ENCODE measurements at places on chromosomes 3 and 15.

DNA sequence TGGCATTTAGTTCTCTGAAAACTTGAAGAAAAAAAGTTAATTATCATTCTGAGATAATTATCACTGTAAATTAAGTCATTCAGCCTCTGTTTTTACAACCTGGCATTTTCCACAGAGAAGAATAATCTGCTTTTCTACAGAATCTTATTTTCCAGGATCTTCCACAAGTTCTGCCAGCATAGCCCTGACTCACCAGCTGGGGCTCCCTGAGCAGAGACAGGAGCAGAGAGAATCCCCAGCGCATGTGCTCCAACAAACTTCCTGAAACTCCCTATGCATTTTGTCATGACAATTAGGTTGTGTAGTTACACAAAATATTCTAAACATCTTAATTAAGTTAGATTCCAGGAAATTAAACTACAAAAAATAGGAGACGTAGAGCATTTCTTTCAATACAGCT is 32.1 kb upstream of the TMEM207 start:
- peak; percentile 7 for DNase-seq

- no peak for DNase-seq
These were observed 221.5 kb upstream of the BHLHE40 start for GRCh38 chr3:4757575-4758248.

GRCh38 chr3:14177580-14178246 is 688 bp downstream of the XPC start:
- no peak for DNase-seq

- DNase-seq: no peak
These were observed 163.1 kb downstream of the CHL1 start for GRCh38 chr3:359672-360071.

DNA sequence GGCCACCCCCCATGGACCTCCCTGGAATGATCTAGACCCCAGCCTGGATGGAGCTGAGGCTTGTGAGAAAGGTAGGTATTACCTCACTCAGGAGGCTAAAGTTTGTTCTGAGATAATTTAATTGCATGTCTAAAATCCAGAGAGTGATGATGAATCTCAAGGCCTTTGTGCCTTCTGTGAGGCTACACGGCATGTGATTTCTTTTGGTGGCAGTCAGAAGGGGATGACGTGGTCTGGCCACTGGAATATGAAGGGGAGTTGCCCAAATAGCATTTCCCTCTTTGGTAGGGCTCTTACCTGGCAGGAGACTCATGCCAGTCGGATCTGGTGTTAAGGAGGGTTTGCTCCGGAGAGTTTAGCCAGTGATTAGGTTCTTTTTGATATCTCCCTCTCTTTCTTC is 2.5 kb downstream of the BAHD1 start:
- DNase-seq: no peak

GRCh38 chr15:29934251-29934650 is 112.0 kb upstream of the TJP1 start:
- peak; percentile 46 for DNase-seq

GRCh38 chr15:77409259-77410156 is 10.4 kb downstream of the PEAK1 start:
- DNase-seq: no peak

DNA sequence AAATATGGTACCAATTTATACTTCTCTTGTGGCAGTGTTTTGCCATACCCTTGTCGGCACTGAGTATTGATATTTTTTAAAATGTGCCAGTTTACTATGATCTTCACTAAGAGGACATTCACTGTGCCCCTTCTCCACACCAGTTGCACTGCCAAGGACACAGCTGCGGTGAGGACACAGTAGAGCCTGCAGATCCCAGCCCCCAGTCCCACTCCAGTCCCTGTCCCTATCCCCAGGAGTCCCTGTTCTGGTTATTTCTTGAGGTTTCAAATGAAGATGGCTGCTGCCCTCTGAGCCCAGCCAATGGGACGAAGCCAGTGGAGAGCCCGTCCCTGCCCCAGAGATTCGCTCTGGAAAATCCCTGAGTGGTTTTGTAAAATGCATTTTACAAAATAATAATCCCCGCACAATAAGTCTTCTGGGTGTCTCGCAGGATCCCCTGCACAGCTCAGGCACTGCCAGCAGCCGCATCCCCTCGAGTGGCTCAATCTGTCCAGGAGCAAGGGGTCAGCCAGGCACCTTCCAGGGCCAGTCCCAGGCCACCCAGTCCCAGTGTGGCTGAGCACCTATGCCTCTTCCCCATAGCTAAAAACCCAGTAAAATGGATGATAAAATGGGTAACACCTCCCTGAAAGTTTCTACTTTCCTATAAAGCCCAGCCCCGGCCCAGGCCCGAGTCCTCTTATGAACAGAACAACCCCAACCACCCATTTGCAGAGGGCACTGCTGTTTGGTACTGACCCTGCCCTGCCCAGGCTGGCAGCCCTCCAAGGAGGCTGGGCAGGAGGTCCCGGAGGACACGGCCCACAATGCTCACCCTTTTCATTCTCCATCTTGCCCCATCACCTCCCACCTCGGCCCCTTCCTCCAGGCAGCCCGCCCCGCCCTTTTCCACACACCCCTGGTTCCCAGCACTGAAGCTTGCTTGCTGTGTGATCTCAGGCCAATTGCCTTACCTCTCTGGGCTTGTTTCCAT is 91.1 kb downstream of the VGLL4 start:
- DNase-seq: no peak

GRCh38 chr3:9019259-9019961 is 56.1 kb upstream of the RAD18 start:
- DNase-seq: peak; percentile 42

DNA sequence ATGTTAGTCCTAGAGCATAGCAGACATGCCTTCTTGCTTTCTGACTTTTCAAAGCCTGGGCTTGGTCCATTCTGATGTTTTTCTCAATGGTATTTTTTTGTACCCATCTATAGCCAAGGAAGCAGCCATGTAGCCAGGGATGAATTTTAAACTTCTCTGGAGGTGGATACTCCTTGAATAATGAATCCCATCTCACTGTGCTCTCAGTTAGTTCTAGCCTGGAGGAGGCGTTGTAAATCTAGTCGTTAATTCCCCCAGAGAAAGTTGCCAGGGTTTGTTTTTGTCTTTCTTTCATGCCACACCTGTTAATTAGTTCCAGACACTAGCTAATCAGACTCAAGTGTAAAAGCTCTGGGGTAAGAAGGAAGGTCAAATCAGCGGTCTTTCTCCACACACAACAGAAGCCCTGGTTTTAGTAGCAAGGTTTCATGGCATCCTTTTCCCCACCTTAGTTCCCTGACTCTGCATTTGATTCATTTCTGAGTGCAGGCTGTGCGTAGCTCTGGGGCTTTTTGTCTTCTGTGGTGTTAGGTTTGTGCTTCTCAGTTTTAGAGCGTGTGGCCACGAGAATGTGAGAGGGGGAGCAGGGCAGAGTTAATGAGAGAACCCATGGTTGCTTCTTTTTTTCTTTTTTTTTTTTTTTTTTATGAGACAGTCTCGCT is 19.7 kb downstream of the PTPRG start:
- DNase-seq: peak; percentile 42

- peak; percentile 31 for DNase-seq
These were observed 196.2 kb downstream of the TUSC7 start for GRCh38 chr3:116905794-116906193.

DNA sequence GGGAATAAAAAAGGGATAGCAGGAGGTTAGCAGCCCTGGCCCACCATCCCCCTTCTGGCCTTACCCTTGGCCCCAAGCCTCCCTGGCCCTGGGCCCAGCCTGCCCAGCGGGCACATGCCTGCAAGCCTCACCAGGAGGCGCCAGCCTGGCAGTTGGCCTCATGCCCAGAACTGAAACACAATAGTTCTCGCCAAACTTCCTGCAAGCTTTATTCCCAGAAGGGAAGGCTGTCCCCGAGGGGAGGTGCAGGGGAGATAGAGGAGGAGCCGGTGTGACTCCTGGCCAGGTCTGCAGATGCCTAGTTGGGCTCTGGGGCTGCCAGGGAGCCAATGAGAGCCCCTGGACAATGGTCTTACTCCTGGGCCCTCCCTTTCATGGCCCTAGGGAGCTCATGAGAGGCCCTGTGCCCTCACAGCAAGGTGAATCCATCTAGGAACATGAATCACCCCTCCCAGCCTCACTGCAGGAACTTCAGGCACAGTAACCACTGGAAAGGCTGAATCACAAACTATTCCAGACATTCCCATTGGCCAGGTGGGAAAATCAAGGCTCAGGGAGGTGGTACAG is 4.0 kb downstream of the CCDC33 start:
- DNase-seq: peak; percentile 95

DNA sequence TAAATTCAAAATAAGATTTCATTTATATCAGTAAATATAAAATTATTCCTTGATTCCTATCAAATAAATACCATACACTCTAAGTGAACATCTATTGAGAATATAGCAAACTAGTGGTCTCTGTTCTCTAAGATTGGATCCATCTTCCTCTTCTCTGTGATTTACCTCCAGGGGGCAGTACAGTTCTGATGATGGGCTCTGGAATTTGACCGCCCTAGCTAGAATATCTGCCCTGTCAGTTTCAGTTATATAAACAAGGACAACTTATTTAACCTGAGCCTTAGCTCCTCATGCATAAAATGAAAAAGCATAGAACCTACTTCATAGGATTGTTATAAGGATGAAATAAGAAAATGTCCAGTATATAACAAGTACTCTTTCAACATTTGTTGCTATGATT is 171.1 kb upstream of the CCDC54 start:
- DNase-seq: peak; percentile 67

GRCh38 chr3:45103753-45104714 is 42.1 kb downstream of the CDCP1 start:
- no peak for DNase-seq

DNA sequence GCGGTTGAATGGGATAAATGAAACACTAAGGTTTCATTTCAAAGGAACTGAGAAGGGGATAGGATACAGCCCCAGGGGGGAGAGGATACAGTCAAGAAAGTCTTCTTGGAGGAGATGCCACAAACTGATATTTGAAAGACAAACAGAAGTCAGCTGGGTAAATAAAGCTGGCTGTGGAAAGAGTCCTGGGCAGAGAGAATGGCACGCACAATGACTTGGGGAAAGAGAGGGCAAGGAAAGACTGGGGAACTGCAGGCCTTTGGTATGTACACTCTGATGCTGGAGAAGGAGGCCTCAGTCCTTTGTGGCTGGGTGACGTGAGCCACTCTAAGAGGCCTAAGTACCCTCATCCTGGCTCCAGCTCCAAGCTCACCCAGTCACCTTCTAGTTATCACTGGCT is 45.2 kb upstream of the LMCD1 start:
- no peak for DNase-seq

- no peak for DNase-seq
These were observed 39.2 kb downstream of the CLEC3B start for GRCh38 chr3:45065373-45065720.

GRCh38 chr15:24955531-24955921 is 739 bp downstream of the SNRPN start:
- peak; percentile 17 for DNase-seq

- DNase-seq: no peak
These were observed 10.8 kb downstream of the IP6K1 start for GRCh38 chr3:49775538-49775937.

DNA sequence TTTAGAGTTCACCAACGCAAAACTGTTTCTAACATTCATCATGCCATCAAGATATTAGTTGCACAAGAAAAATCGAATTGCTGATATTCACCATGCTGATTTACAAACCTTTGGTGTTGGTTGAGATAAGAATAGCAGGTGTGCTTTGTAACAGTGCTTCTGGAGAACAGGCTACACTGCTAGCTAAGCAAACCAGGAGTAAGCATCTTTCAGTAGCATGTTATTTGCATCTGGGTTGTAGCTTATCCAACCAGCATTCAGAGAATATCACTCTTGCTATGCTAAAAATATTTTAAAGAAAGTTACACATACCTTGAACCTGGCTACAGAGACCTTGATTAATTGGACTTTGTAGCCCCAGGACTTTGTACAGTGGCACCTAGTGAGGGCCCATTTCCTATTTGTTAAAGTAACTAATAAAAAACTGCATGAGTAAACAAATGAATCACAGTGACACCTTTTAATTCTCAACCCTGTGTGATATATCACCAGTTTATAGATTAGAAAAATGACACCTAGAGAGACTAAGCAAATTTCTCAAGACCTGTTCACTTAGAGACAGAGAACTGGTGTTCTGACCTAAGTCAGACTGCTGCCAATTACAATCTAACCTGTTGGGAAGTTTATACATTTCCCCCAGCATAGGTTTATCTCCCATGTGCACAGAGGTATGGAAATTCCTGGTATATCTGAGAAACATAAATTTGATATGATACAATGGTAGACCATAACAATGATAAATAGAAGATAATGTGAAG is 435.5 kb upstream of the TGFBR2 start:
- no peak for DNase-seq

DNA sequence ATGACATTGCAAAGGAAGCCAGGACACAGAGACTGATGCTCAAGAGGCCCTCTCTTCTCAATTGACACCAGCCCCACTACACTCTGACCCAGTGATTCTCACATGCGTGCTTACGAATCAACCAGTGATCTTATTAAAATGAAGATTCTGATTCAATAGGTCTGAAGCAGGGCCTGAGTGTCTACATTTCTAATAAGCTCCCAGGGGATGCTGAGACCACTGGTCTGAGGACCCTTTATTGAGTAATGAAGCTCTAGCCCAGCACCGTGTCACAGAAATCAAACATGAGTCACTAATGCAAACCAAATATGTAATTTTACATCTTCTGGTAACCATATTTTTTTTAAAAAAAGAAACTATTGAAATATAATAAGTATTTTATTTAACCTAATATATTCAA is 689.1 kb upstream of the LMCD1 start:
- DNase-seq: no peak

GRCh38 chr3:152505926-152506325 is 237.2 kb downstream of the MBNL1 start:
- no peak for DNase-seq

DNA sequence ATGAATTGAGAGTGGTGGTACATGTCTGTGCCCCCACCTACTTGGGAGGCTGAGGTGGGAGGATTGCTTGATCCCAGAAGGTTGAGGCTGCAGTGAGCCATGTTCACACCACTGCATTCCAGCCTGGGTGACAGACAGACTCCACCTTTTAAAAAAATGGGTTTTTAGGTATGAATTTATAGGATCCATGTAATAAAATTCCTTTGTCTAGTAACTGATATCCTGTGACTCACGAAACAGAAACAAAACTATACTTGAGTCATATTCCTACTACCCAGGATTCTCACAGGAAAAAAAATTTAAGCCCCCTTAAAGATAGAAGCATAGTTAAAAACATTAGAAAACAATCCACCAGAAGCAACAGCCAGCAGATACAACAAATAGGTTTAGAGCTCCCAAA is 10.0 kb upstream of the CRTC3 start:
- DNase-seq: no peak

DNA sequence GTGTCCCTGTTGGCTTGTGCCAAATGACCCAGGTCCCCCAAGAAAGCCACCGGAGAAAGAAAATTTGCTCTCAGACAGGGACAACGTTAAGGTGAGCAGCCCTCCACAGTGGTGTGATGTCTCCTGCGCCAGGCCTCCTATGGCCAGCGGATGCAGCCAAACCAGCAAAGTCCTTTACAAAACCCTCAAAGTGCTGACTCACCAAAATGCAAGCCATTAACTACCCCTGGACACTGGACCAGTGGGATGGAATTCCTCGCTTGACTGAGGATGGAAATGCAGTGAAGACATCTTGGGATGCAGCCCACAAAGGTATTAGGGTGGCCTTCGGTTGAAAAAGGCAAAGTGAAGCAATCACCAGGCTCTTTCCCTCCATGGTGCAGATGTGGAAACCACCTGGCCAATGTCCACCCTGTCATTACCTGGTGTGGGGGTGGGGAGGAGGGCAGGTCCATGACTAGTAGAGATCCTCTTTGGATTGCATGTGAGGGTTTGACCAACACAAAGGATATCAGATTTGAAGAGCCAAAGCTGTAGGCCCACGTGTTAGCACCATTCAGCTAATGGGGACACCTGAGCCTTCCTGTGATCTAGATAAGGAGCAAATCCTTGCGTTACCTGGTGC is 127.4 kb upstream of the SLC6A11 start:
- no peak for DNase-seq
